ENCODE measurements at places on chromosomes 11 and 22.

- DNase-seq, result no peak
These were observed 51.7 kb upstream of the LDLRAD3 start for GRCh38 chr11:35892166-35892565.

- DNase-seq, result no peak
These were observed 81.3 kb downstream of the MYO18B start for GRCh38 chr22:25823276-25823675.

GRCh38 chr11:13776134-13776815, 107.8 kb downstream of the FAR1 start:
- no peak for DNase-seq

GRCh38 chr11:3797329-3798090, at the start of gene NUP98:
NUP98 (minus strand) TSS chr11:3797554; CDS start chr11:3782117, 15,437 bp downstream.
- peak; percentile 96 for DNase-seq

GRCh38 chr11:111913997-111914396, 1.5 kb downstream of the HSPB2 start:
- DNase-seq, result no peak

- DNase-seq, result no peak
These were observed 19.6 kb downstream of the OR5M3 start for GRCh38 chr11:56453521-56453920.

GRCh38 chr11:121018746-121019145, 5.2 kb upstream of the TBCEL start:
- DNase-seq, result no peak

DNA sequence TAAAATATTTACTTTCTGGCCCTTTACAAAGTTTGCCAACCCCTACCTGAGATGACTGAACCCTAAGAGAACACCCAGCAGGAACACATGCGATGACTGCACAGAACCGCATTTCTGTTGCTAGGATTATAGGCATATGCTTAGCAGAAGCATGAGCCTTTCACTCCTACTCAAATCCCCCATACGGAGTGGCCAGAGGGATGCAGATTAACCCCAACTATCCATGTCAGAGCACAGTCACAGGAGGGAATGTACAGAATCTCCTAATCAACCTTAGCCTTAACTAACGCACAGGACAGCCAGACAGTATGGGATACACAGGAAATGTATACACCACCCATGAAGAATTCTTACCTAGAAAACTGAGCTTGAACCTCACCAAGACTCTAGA, 6.2 kb downstream of the HPS4 start:
- no peak for DNase-seq

- no peak for DNase-seq
These were observed 14.7 kb upstream of the RFPL3 start for GRCh38 chr22:32342977-32343376.

- no peak for DNase-seq
These were observed 899.2 kb upstream of the API5 start for GRCh38 chr11:42412590-42412989.

DNA sequence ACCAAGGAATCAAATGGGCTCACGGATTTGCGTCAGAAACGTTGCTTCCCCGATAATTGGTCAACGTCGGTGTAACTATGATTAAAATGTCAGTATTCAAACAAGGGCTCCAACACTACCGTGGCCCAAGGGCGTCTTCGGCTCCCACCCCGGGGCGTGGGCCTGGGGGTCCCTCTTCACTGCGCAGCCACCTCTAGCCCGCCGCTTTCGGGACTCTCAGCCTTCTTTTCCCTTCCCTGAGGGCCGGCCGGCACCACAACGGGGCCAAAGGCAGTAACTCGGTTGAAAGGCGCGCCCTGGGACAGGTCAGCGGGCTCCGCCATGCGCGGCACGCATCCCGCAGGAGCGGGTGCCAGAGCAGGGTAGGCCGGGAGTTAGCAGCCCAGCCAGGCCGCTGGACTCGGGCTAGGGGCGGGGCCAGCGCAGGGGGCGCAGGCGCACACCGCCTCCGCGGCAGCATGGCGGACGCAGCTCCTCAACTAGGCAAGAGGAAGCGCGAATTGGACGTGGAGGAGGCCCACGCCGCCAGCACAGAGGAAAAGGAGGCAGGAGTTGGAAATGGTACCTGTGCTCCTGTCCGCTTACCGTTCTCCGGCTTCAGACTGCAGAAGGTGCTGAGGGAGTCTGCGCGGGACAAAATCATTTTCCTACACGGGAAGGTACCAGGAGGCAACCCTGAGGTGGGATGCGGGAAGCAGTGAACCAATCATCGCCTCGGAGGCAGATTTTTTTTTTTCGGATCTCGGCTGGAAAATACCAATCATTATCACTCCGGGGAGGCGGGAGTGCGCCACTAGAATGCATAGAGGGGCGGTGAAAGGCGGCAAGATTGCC, at the start of gene DCPS:
Gene DCPS (plus strand): TSS at position 438 of the 834 bp plus-strand sequence. CDS start 21 bp downstream, at position 459.
- peak; percentile 83 for DNase-seq

- no peak for DNase-seq
These were observed 8.4 kb downstream of the EEF1G start for GRCh38 chr11:62565100-62565802.

Measured in GM12891 (cell line).